ENCODE measurements at places on chromosomes 2 and 18.

DNA sequence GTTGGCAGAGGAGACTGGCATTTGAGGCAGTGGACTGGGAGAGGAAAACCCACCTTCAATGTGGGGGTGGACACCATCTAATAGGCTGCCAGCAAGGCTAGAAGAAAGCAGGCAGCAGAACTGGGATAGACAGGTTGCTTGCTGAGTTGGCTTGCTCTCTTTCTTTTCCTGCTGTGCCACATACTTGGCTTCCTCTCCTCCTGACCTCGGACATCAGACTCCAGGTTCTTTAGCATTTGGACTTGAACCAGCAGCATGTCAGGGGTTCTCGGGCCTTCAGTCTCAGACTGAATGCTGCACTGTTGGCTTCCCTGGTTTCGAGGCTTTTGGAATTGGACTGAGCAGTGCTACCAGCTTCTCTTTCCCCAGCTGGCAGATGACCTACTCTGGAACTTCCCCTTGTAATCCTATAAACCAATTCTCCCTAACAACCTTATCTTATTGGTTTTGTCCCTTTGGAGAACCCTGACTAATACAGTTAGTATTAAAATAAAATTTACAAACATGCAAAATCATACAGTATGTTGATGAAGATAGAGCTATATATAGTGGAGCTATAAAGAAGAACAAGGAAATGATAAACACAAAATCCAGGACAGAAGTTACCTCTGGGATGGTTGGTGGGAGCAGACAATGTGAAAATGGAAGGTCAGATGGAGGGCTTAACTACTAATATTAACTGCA is 15.9 kb downstream of the DSEL start:
- no peak for DNase-seq

- no peak for DNase-seq
These were observed 50.3 kb upstream of the SP3 start for GRCh38 chr2:174015428-174015827.

- no peak for DNase-seq
These were observed 1101.4 kb downstream of the CBLN2 start for GRCh38 chr18:71442731-71443141.

- DNase-seq = no peak
These were observed 169.6 kb downstream of the FMNL2 start for GRCh38 chr2:152504618-152505017.

GRCh38 chr18:72542342-72542741 is 1.8 kb downstream of the CBLN2 start:
- DNase-seq = no peak

DNA sequence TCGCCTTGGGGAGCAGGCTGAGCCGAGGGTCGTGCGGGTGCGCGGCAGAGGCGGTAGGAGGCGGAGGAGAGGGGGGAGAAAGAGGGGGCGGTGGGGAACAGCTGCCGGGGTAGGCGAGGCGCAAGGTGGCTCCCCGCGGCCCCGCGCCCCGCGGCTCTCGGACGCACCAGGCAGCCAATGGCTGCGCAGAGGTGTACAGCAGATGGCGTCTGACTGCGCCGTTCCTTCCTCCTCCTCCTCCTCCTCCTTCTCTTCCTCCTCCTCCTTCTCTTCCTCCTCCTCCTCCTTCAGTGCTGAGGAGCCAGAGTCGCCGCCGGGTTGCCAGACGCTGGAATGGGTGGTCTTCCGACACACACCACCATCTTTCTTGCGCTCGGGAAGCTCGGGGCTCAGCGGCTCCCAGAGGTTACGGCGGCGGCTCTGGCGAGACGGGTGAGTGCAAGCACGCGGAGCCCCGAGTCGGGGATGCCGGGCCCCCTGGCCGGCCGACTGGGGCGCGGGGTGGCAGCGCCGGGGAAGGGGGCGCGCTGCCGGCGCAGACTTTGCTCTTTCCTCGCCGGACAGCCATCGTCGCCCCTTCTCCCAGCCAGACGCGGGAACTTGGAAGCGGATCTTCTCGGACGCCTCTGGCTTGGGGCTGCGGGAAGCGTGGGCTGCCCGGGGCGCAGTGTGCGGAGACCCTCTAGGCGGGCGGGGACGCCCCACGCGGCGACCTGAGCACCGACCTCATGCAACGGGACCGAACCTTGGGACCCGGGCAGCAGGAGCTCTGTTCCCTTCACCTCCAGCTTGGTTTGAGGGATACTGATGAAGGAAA is at the start of gene THSD7B:
Gene THSD7B (plus strand): TSS at position 290 of the 817 bp plus-strand sequence. CDS start 116,634 bp downstream, outside the sequence.
- DNase-seq = no peak

GRCh38 chr18:58806826-58807714 is 57.6 kb upstream of the ZNF532 start:
- no peak for DNase-seq

GRCh38 chr2:180442860-180443644 is 436.0 kb upstream of the CWC22 start:
- DNase-seq = no peak

GRCh38 chr2:54176577-54176976 is 61.2 kb downstream of the ACYP2 start:
- no peak for DNase-seq

DNA sequence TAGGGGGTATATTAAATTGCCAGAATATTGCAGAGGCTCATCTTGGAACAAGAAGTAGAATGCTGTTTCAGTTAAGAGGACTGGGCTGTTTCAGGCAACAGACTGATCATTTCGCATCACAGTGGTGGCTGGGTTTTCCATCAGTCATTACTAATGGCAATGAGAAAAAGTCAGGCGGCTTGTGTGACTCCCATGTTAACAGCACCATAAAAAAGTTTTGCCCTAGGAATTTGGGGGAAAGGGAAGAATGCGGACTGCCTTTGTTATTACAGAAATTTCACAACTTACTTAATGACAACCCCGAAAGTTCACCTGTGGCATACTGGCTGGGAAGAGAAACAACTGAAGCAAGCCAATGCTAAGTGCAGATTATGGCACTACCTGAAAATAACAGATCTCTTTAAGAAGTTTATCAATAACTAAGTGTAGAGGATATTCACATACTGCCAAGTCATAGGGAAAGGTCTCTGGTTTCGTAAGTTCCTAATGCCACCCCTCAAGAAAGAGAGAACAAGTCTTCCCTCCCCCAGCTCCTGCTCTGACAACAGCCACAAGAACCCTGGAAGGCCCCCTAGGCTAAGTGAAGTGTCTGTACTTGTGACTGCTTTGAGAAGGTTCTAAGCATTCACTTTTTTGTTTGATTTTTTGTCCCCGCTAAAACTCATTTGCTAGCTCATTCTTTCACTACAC is 40.5 kb upstream of the AP1S3 start:
- no peak for DNase-seq

DNA sequence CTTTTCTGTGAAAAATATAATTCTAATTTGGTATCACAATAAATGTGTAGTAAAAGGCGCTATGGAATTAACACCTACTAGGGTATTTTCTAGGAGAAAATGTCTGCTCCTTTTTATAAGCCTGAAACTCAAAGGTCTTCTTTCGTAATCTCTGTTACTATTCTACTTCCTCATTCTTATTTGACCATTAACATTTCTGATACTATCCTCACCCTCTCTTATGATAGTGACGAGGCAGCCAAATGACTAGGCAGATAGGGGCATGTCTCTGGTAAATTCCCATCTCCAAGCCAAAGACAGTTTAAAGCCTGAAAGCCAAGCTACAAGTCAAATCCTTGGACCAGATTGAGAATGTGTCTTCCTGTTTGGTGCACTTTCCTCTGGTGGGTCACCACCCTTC is 251.7 kb downstream of the LRRTM4 start:
- no peak for DNase-seq

DNA sequence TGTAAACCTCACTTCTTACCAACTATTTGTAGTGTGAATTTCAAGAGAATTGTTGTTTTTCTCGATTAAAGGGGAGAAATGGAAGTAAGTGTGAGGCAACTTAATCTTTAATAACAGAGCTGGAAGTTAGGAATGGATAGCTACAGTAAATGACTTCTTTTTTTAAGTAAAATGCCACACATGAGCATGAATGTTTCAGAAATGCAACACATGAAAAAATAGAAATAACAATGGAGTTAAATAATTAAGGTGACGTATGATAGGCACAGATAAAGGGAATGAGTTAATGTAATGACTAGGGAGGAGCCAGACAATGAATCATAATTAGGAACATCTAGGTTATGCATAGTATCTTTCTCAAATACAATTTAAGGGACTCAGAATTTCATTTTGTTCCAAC is 3.4 kb downstream of the REL start:
- DNase-seq = no peak

DNA sequence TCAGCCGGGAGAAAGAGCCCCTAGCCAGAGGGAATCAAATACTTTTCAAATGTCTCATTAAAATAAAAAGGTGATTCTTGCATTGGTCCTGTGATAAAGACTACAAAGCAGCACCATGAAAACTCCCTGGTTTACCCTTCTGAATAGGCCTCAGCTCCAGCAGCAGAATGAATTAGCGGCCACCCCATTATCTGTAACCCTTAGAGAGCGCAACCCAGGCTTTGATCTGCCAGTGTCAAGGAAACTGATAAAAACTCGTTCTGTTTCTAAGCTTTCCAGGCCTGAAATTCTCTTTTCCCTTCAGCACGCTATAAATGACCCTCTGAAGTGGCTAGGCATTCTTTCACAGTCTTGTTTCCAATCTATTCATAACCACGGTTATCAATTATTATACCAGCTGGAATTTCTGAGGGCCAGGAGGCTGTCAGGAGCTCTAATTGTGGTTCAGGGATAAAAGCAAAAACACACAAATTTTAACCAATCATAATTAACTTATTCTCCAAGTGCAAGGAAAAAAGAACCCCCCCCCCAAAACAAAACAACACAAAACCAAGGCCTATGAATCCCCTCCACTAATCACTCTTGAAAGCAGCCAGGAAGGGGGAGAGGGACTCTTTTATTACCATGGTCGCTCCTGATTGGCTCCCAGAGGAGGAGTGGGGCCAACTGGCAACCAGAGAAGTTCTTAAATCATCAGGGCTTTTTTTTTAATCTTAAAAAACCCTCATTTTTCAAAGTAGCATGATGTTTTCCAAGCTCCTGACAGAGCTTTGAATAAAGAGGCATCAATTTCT is 258.9 kb downstream of the CYRIA start:
- DNase-seq = no peak

- DNase-seq = no peak
These were observed 5.4 kb downstream of the CWC22 start for GRCh38 chr2:180001726-180002125.

- no peak for DNase-seq
These were observed 431.6 kb downstream of the ERBB4 start for GRCh38 chr2:212107014-212107413.

DNA sequence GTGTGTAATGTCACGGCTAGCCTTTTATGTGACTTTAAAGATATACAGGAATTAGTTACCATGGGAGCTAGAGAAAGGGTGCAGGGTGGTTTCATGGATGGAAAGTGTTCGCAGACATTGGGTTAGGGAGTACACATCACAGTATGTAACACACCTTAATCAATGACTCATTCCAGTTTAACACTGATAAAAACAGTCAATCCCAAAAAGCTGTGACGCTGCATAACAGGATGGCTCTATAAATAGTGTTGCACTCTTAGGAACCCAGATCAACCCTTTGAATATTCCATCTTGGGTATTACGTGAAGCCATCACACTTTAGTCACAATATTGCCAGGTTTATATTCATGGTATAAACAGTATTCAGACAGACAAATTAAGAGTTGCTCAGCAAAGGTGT is 33.6 kb downstream of the CAB39 start:
- DNase-seq = no peak

GRCh38 chr18:35491700-35492077 is 6.1 kb downstream of the INO80C start:
- no peak for DNase-seq

DNA sequence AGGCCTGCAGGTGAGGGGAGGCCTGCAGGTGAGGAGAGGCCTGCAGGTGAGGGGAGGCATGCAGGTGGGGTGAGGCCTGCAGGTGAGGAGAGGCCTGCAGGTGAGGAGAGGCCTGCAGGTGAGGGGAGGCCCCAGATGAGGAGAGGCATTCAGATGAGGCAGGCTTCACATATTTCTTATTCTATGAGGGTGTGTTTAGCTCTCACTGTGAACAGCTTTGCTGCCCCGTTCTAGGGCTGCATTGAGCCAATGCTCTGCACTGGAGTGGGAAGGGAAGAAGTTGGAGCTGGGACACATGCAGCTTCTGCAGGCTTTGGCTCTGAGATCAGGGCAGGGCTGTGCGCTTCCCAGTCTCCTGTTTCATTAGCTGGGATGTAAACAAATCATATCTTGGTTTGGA is 19.5 kb downstream of the TPO start:
- no peak for DNase-seq

GRCh38 chr2:28350791-28351285 is 41.8 kb upstream of the FOSL2 start:
- DNase-seq = no peak

GRCh38 chr2:204673877-204674276 is 128.6 kb downstream of the PARD3B start:
- no peak for DNase-seq

DNA sequence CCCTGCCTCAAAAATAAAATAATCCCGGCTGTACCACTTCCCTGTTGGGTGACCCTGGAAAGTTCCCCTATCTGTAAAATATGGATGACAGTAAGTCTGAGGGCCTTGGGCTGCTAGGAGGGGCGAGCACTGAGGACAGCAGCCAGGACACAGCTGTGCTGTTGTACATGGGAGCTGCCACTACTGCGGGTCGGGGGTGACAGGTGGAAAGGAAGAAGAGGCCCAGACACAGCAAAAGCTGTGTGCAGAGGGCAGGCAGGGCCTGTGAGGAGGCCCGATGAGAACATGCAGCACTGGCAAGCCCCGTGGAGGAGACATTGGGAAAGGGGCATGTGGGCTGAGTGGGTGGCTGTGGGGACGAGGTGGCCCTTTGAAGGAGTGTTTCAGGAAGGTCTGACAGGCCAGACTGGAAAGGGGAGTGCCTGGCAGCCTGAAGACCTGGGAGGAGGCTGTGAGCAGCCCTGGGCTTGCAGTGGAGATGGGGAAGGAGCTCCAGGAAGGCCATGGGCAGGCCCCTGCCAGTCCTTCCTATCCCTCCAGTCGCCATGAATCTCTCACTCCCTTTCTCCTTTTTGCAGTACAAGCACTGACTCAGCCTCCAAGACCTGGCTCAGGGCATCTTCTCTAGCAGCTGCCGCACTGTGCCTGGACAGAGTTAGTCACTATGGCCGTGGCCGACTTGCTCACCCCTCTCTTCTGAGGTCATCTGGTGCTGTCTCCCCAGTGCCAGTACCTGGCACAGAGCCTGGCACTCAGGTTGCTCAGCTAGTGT is 28.9 kb upstream of the SEMA4C start:
- no peak for DNase-seq

DNA sequence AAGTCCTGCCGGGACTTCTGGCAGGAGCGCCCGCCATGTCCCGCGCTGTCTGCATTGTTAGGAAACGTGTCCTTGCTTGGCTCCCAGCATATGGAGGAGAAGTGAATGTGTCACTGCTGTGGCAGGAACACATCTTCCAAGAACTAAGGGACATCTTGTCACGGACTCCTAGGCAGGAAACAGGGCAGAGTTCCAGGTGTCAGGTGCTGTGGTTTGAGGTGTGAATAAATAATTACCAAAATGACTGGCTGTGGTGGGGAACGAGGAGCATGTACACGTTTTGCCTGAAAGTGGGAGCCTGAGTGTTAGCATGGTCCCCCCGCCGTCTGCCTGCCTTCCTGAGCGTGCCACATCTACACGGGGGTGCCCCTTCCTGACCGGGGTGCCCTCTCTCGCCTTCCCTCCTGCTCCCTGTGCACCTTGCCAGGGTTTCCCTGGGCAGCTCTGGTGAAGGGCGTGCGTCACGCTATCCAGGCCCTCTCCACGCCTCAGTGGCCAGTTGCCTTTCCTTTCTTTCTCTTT is 237.5 kb downstream of the LDLRAD4 start:
- DNase-seq = no peak
